ENCODE measurements at places on chromosomes 5 and 9. TPM values are rescaled to one million over a fixed set of nuclear protein-coding genes. Genes with fewer than 3 reads are reported as not detected.

Gene STC2
- total RNA-seq: 3.3 TPM

Gene CDX1
- not detected for total RNA-seq

Gene N4BP3
- total RNA-seq: 1.6 TPM

Gene CAVIN4
- 230 TPM for total RNA-seq

Gene LCN1
- total RNA-seq: not detected

Gene CMBL
- total RNA-seq: 243 TPM

DNA sequence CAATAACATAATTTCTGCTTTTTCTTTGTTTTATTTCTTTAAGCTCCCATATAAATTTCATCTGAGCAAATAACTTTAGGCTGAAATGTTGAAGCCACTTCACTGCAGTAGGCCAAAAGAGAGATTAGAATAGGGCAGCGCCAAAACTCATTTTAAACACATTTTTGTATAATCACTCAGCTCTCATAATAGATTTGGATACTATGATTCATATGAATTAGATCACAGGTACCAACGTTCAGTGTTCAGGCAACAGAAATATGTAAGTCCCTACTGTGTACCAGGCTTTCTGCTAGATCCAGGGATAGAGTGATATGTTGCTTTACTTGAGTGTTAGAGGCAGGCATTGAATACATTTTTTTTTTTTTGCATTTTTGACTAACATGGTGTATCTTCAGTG, 370.5 kb downstream of the PTPRD start:
- no peak for DNase-seq
- H3K4me3 ChIP-seq: no peak overlapping the region
- no peaks in the 10 kb centered on the region for H3K4me1 ChIP-seq

Gene UGCG
- 9.6 TPM for total RNA-seq

GRCh38 chr5:56501781-56502557, 268.8 kb upstream of the ANKRD55 start:
- no peaks in the 10 kb centered on the region for H3K36me3 ChIP-seq
- H3K27me3 ChIP-seq: no peaks in the 10 kb centered on the region
- no peaks in the 10 kb centered on the region for H3K4me1 ChIP-seq
- H3K27ac ChIP-seq: no peak overlapping the region
- H3K4me3 ChIP-seq: no peak overlapping the region

GRCh38 chr5:62315376-62316175, 9.6 kb downstream of the KIF2A start:
- H3K27ac ChIP-seq: no peak overlapping the region
- no peak overlapping the region for H3K4me3 ChIP-seq
- H3K36me3 ChIP-seq: no peaks in the 10 kb centered on the region
- H3K27me3 ChIP-seq: no peaks in the 10 kb centered on the region
- H3K4me1 ChIP-seq: no peaks in the 10 kb centered on the region
- no peak for DNase-seq

DNA sequence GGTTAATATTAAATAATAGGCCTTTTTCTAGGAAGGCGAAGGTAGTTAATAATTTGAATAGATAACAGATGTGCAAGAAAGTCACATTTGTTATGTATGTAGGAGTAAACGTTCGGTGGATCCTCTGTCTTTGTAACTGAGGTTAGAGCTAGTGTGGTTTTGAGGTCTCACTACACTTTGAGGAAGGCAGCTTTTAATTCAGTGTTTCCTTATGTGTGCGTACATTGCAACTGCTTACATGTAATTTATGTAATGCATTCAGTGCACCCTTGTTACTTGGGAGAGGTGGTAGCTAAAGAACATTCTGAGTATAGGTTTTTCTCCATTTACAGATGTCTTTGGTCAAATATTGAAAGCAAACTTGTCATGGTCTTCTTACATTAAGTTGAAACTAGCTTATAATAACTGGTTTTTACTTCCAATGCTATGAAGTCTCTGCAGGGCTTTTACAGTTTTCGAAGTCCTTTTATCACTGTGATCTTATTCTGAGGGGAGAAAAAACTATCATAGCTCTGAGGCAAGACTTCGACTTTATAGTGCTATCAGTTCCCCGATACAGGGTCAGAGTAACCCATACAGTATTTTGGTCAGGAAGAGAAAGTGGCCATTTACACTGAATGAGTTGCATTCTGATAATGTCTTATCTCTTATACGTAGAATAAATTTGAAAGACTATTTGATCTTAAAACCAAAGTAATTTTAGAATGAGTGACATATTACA, 45.7 kb downstream of the TGFBR1 start:
- no peak for DNase-seq
- no peak overlapping the region for H3K4me3 ChIP-seq
- H3K4me1 ChIP-seq: no peaks in the 10 kb centered on the region
- no peaks in the 10 kb centered on the region for H3K27me3 ChIP-seq

- H3K36me3 ChIP-seq: no peaks in the 10 kb centered on the region
- H3K4me1 ChIP-seq: no peaks in the 10 kb centered on the region
- no peak for DNase-seq
- peaks cover 10% of the 10 kb centered on the region for H3K27me3 ChIP-seq
- no peak overlapping the region for H3K4me3 ChIP-seq
- no peak overlapping the region for H3K27ac ChIP-seq
These were observed 19.1 kb upstream of the KIF12 start for GRCh38 chr9:114117996-114118830.

DNA sequence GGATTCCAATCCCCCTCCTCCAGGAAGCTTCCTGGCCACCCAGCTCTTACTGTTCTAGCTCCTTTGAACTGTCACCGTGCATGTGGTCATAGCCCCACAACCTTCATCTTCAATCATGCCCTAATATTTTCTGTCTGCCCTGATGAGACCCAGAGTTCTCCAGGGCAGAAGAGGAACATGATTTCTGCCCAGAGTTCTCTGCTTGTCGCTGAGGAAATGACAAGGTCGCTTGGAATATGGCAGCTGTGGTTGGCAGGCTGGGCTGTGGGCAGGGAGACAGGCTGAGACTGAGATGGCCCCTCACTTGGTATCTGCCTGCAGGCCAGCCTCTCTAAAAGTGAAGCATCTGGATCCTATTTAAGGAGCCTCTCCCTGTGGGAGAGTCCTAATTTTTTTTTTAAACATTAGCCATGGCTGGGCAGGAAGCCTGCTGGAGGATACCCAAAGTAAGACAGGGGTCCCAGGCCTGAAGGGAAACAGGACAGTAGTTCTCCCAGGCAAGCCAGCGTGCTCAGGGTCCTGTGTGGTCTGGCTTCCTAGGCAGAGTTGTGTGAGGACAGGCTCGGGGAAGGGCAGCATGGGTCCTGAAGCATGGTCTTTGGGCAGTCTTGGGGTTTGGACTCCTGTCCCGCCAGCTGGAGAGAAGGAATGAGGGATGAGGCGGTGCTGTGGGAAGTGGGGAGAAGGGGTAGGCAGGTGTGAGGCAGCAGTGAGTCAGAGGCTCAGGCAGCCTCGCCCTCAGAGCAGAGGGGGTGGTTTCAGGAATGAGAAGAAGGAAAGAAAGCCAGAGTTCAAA, 242.1 kb downstream of the FSTL4 start:
- H3K27ac ChIP-seq: no peak overlapping the region
- no peaks in the 10 kb centered on the region for H3K27me3 ChIP-seq
- H3K4me3 ChIP-seq: no peak overlapping the region
- H3K36me3 ChIP-seq: no peaks in the 10 kb centered on the region

Gene ADAMTS12
- total RNA-seq: 1.1 TPM

Gene GABRA6
- not detected for total RNA-seq

GRCh38 chr5:39253196-39253595, 33.8 kb upstream of the FYB1 start:
- peaks cover 5% of the 10 kb centered on the region for H3K4me1 ChIP-seq
- H3K27ac ChIP-seq: no peak overlapping the region
- no peak overlapping the region for H3K4me3 ChIP-seq
- DNase-seq: no peak
- peaks cover 2% of the 10 kb centered on the region for H3K27me3 ChIP-seq

DNA sequence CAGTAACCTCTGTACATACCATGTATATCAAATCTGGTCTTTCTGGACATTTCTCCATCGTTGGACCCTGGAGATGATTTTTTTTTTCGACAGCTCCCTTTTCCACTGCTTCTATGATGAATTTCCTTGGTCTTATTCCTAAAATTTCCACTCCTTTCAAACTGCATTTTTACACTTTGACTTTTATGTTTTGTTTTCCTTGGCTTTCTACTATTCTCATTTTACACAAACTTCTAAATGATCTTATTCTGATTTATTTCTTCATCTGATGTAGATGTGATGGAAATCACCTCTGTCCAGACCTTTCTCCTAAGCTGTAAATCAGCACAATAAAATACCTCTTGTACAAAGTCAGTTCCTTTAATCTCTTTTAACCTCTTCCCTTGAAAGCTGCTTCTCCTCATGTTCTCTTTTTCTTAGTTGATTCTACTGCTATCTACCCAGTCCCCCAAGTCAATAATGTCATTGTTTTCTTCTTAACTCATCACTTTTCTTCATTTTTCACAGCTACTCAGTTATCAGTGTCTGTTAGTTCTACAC, 48.7 kb upstream of the TUSC1 start:
- H3K4me1 ChIP-seq: no peaks in the 10 kb centered on the region
- DNase-seq: no peak
- no peak overlapping the region for H3K27ac ChIP-seq
- H3K36me3 ChIP-seq: no peaks in the 10 kb centered on the region
- H3K27me3 ChIP-seq: no peaks in the 10 kb centered on the region
- H3K4me3 ChIP-seq: no peak overlapping the region

DNA sequence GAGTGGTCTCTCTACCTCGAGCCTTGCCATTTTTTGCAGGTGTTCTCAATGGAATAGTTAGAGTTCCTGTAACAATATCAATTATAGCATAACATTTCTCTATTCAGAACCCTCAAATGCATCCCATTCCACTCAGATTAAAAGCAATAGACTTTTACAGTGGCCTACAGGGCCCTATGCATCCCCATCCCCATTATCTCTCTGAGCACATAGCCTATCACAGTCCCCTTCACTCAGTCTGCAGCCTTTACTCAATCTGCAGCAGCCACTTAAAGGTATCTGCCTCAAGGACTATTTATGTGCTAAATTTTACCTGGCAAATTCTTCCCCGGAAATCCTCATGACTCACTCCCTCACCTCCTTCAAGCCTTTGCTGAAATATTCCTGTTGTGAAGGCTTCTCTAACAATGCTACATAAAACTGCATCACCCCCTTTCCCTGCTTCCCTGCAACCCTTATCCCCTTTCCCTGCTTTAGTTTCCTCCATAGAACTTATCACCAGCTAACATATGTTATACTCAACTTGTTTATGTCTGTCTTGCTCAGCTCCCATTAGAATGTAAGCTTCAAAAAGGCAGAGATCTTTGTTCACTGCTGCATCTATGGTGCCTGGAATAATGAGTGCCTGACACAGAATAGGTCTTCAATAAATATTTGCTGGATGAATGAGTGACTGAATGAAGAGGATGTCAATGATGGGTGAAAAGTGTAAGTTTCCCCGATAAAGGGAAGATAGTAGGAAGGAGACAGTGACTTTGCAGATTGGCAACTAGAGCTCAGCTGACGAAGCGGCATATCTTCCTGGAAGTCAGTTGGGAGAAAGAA, 54.1 kb upstream of the ZNF366 start:
- no peak for DNase-seq
- no peaks in the 10 kb centered on the region for H3K36me3 ChIP-seq
- H3K27ac ChIP-seq: no peak overlapping the region
- no peak overlapping the region for H3K4me3 ChIP-seq
- H3K27me3 ChIP-seq: no peaks in the 10 kb centered on the region
- H3K4me1 ChIP-seq: peaks cover 27% of the 10 kb centered on the region

Gene PRSS3
- total RNA-seq: 0.30 TPM

Gene GARIN3
- not detected for total RNA-seq

Gene EGFLAM
- 51.0 TPM for total RNA-seq

Gene MCTP1
- 5.6 TPM for total RNA-seq

GRCh38 chr5:31850981-31851689, 212.2 kb downstream of the PDZD2 start:
- no peaks in the 10 kb centered on the region for H3K27me3 ChIP-seq
- H3K4me1 ChIP-seq: peaks cover 6% of the 10 kb centered on the region
- no peak overlapping the region for H3K4me3 ChIP-seq
- no peaks in the 10 kb centered on the region for H3K36me3 ChIP-seq

- H3K27ac ChIP-seq: no peak overlapping the region
- DNase-seq: no peak
- H3K4me3 ChIP-seq: no peak overlapping the region
- H3K27me3 ChIP-seq: no peaks in the 10 kb centered on the region
- no peaks in the 10 kb centered on the region for H3K4me1 ChIP-seq
- H3K36me3 ChIP-seq: no peaks in the 10 kb centered on the region
These were observed 31.3 kb downstream of the ISOC1 start for GRCh38 chr5:129125819-129126218.

Gene FBP1
- 1.4 TPM for total RNA-seq

- H3K4me3 ChIP-seq: no peak overlapping the region
- H3K36me3 ChIP-seq: no peaks in the 10 kb centered on the region
- H3K4me1 ChIP-seq: no peaks in the 10 kb centered on the region
- DNase-seq: no peak
- H3K27me3 ChIP-seq: no peaks in the 10 kb centered on the region
These were observed 1568.5 kb upstream of the WWC1 start for GRCh38 chr5:166722939-166723338.

GRCh38 chr5:58114324-58114723, 345.6 kb downstream of the PLK2 start:
- no peaks in the 10 kb centered on the region for H3K27me3 ChIP-seq
- H3K27ac ChIP-seq: no peak overlapping the region
- DNase-seq: no peak
- H3K36me3 ChIP-seq: no peaks in the 10 kb centered on the region

Gene OLFML2A
- total RNA-seq: 14.9 TPM

GRCh38 chr5:3006961-3007551, 255.6 kb upstream of the IRX2 start:
- H3K4me1 ChIP-seq: no peaks in the 10 kb centered on the region
- H3K36me3 ChIP-seq: no peaks in the 10 kb centered on the region
- no peak for DNase-seq
- H3K27me3 ChIP-seq: no peaks in the 10 kb centered on the region

DNA sequence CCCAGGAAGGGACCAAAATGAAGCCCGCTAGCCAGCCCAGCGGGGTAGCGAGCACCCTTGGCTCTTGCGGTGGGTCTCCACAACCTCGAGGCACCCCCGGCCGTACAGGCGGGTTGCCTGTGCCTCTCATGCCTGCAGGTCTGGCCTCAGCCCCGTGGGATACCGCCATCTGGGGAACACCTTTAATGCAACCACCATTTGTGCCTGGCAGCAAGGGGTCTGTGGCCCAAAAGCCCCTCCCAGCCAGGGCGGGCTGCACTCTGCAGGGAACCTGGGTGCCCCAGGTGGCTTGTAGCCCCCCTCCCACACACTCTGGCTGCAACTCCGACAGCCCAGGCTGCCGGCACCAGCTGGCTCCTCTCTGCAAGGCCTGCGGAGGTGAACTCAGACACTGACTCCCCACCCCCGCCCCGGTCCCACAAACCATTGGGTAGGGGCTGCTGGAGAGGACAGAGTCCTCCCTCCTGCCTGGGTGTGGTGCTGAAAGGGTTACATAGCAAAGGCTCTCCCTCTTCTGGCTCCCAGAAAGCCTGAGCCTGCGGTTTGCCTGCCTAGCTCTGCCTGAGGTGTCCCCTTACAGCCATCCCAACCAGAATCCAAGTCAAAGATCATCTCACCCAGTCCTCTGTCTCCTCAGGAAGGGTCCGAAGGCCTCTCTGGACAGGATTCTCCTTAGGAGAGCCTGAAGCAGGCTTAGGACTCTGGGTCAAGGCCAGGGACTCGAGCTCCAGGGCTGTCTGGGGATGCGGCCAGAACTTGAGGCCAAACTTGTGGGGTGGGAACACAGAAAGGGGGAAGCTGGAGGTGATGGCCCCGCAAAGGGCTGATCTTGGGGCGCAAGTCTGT, 109.4 kb downstream of the PSD2 start:
- H3K36me3 ChIP-seq: no peaks in the 10 kb centered on the region
- H3K27me3 ChIP-seq: no peaks in the 10 kb centered on the region
- H3K4me3 ChIP-seq: peak overlapping the region; percentile 82
- peak overlapping the region; percentile 58 for H3K27ac ChIP-seq
- no peak for DNase-seq

- H3K36me3 ChIP-seq: no peaks in the 10 kb centered on the region
- H3K4me3 ChIP-seq: no peak overlapping the region
- H3K27ac ChIP-seq: no peak overlapping the region
- no peaks in the 10 kb centered on the region for H3K27me3 ChIP-seq
- no peak for DNase-seq
- H3K4me1 ChIP-seq: no peaks in the 10 kb centered on the region
These were observed 211.5 kb downstream of the EBF1 start for GRCh38 chr5:158888206-158888605.

Gene CD274
- 1.2 TPM for total RNA-seq
